ENCODE measurements at places on chromosomes 16 and 17.

- DNase-seq, result no peak
These were observed 53.8 kb downstream of the ZNRF1 start for GRCh38 chr16:75052481-75053202.

DNA sequence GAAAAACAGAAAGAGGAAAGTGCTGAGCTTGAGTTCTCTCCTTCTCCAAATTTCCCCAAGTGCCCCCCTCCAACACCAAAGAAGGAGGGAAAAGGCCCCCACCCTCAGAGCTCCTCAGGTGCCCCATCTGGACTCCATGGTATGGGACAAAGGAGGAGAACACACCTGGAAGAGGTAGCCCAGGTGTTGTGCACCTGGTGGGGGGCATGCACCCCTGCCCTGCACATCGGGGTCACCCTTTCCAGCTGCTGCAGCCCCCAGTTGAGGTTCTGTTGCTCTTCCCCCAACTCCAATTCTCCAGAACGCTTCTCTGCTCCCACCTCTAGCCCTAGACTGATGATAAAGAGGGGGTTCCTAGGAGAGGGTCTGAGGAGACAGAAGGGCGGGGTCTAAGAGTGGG, 3.0 kb upstream of the COL1A1 start:
- no peak for DNase-seq

DNA sequence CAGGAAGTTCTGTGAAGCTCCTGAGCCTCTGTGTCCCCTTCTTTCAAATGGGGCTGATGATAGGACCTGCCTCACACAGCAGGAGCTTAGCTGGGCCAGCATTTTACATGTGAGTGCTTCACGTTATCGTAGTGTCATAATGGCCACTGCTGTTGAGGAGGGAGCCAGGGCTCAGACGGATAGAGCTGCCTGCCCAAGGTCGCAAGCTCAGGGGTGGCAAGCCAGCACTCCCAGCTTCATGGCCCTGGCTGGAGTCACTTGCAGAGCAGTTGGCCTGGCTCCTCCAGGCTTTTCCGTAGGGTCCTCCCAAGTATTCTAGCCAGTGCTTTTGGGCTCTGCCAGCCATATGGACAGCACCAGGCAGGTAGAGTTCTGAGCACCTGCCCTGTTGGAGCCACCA, 115.1 kb downstream of the SOCS1 start:
- DNase-seq, result no peak

GRCh38 chr16:10326647-10327046, 59.2 kb upstream of the ATF7IP2 start:
- no peak for DNase-seq

- peak; percentile 86 for DNase-seq
These were observed 63.6 kb downstream of the SMG6 start for GRCh38 chr17:2239882-2240430.

DNA sequence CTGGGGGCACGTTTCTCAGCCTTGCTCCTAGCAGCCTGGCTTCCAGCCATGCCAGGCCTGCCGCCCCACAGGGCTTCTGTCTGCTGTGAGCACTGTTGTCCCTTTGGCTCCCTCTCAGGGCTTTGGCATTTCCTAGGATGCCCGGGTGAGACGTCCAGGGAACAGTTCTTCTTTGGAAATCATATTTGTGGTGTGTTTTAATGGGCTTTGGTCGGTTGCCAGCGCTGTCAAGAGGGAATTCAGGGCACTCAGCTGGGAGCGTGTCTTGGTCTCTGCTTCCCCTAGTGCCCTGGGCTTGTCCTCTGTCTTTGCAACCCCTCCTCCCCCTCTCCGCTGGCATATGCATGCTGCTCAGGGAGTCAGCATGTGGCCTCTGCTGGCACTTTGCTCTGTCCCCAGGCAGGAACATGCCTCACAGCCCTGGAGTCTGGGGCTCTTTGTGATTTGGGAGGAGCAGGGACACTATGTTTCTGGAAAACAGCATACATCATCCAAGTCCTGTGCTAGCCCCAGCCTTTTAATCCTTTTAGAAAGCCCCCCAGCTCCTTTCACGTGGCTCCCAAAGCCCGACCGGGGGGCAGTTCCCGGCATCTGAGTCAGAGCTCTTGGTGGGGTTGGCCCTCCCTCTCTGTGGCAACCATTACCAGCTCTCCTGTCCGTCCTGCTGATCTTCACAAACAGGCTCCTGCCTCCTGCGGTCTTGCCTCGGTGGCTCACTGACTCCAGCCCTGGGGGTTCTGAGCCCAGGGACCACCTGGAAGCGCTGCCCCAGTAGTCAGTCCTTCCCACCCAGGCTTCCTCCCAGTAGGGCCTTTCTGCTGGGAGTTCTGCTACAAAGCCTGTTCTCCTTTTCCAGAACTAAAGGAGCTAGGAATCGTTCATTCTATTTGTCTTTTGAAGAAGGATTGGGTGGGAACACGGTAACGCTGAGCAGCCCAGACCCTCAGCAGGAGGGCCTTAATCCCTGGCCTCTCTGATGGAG, 26.7 kb downstream of the SAP30BP start:
- peak; percentile 97 for DNase-seq

- peak; percentile 11 for DNase-seq
These were observed 7.6 kb downstream of the EME1 start for GRCh38 chr17:50380369-50381259.

DNA sequence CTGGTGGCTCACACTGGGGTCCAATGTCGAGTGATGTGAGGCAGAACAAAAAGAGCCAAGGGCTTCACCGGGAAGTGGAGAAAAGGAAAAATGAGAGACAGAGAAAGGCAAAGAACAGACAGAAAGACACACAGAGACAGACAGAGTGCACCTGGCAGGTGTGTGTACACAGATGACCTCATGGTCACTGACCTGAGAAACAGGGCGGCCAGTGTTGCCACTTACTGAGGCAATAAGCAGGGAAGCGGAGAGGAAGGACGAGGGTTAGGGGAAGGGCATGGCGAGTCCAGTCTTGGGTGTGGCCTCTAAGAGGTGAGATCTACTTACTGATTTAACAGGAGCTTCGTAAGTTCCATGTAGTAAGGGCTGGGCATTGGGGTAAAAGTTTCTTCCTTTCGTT, 7.5 kb downstream of the GINS2 start:
- DNase-seq, result no peak

DNA sequence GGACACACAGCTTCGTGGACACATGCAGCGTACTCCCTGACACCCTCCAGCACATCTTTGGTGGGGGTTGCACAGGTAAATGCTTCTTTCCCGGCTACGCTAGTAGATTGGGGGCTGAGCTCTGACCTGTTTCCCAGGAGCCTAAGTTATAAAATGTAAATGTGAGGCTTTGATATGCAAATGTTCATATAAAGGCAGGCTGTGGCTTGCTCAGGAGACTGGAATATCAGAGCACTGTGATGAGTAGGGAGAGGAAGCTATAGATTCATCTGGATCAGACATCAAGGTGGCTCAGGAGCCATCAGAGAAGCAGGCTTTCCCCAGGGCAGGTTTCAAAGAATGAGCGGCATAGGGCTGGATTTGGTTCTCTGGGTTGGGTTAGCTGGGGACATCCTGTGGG, 3.4 kb upstream of the ETV4 start:
- DNase-seq, result no peak

DNA sequence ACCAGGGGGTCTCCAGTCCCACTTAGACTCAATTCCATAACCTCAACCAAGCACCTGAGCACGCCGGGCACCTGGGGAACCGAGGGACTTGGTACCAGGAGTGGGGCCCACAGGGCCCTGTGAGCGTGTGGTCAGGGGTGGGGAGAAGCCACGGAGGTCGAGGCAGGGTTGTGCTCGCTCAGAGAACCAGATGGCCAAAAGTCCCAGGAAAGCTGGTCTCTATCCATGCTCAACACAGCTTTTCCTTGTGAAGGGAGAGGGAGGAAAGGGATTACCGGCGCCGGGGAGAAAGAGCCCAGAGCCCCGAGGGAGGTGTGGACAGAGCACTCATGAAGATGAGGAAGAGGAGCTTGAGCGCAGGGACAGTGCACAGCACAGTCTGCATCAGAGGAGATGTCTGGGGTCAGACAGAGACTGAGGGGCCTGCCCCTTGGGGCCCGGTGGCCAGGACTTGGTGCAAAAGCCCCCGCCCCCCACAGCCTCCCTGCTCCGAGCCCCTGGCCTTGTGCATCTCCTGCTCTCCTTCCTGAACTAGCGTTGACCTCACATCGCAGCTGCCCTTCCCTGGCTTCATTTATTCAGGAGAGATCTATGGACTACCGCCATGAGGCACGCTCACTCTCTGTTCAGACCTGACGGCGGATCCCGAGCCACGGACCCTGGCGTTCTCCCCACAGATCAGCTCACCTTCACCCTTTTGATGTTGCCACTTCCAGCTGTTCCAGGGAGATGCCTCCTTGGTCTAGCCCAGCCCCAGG, 355.4 kb upstream of the TNRC6C start:
- DNase-seq, result no peak

- peak; percentile 80 for DNase-seq
These were observed at the start of gene TEKT3 for GRCh38 chr17:15341385-15341849. Gene TEKT3, minus strand, starts transcription at chr17:15341597. Its CDS starts 10,012 bp downstream, at chr17:15331585.

DNA sequence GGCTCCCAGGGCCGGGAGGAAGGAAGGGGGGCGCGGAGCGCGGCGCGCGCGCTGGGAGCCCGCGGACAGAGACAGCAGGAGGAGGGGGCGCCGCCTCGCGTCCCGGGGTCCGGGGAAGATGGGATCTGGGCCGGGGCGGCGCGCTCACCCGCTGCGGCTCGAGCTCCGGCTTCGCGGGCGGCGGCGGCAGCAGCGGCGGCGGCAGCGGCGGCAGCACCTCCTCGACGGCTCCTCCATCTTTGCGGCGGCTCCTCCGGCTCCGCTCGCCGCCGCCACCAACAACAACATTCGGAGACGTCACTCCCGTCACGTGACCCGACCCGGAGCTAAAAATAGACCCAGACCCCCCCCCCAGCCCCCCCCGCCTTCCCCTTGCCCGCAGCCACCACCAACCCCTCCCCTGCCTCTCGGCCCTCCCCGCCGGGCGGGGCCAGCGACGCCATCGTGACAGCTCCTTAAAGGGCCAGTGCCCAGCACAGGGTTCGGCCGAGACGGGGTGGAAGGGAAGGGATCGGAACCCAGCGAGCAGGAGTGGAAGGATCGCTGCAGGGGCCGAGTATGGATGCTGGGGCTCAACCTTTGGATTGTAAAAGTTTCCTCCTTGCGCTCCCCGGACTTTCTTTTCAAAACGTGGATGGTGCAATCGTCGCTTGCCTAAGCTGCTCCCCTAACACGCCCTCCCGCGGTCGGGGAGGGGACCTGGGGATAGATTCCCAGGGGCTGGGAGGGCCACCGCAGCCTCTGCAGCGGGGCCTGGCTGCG, at the start of gene HDAC5:
Gene HDAC5, minus strand, starts transcription at position 286 of the 762 bp plus-strand sequence. CDS start 6,126 bp downstream, outside the sequence.
- peak; percentile 97 for DNase-seq

GRCh38 chr16:2980227-2981176, at the start of gene PKMYT1:
Gene PKMYT1, minus strand, starts transcription at chr16:2980446. Its CDS starts 789 bp downstream, at chr16:2979657.
- DNase-seq, result peak; percentile 97

DNA sequence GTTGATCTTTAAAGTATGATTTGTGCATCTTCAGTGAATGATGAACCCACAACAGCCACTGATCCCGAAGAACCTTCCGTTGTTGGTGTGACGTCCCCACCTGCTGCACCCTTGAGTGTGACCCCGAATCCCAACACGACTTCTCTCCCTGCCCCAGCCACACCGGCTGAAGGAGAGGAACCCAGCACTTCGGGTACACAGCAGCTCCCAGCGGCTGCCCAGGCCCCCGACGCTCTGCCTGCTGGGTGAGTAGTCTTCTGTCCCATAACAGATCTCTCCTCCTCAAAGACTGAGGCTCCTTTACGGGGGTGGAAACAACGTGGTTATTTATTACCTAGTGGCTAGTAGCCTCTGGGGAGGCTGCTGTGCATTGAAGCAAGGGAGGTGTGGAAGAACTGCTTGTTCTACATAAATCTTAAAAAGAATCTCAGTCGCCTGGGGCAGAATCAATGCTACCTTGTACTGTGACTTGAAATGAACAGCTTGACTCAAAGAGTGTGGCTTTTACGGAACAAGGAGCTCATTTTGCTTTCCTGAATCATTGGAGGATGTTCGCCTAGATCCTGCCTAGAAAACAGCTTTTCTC, 63.0 kb upstream of the CLEC18A start:
- no peak for DNase-seq

- peak; percentile 93 for DNase-seq
These were observed at the start of gene KLHDC4 for GRCh38 chr16:87765776-87766484. Gene KLHDC4, minus strand, starts transcription at chr16:87765986. Its CDS starts 96 bp downstream, at chr16:87765890.

DNA sequence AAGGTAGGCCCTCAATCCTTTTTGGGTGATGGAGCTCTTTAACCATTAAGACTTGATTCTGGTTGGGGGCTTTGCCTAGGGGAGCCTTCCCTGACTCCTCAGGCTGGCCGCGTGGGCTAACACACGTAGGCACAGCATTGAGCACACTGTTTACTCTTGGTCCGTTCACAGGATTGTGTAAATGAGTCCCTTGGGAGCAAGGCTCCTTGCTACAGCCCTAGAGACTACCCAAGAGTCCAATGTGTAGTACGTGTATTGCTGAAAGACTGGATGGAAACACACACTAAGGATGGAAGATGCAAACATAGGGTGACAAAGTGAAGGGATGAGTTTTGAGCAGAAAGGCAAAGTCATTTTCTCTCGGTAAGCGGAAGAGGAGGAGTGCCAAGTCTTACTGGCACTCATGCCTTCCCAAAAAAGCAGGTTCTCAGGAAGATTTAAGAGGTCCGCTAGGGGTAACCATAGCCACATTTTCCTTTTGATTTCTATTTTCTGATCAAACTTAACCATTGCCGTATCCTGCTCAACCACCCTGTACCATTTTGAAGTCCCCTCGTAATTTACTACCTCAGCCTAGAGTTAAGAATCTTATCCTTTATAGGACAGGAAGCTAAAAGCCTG, 911 bp upstream of the ITGA2B start:
- DNase-seq, result no peak

- no peak for DNase-seq
These were observed 607.2 kb downstream of the WWOX start for GRCh38 chr16:78706637-78707036.

DNA sequence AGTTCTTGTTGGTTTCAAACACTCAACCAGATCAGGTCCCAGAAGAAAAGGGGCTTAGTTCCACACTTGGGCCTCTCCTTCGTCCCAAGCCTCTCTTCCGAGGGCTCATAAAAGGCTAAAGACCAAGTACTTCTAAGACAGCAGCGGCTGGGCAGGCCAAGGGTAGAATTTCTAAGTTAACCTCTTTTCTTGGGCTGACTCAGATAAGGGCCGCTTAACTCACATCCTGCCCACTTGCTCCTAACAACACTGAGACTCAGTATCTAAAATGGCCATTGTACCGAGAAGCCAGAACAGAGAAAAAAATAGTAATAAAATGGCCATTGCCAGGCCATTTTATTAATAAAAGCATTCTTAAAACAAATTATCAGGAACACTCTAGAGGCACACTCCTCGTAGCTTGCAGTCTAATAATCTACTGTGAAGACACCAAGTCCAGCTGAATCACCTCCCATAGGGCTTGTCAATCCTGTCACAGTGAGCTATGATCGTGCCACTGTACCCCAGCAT, 42.1 kb downstream of the RANBP10 start:
- no peak for DNase-seq

GRCh38 chr16:2455081-2455845, 4.6 kb upstream of the TEDC2 start:
- DNase-seq, result no peak

- DNase-seq, result peak; percentile 17
These were observed 28.4 kb upstream of the ZNF423 start for GRCh38 chr16:49884033-49885015.

DNA sequence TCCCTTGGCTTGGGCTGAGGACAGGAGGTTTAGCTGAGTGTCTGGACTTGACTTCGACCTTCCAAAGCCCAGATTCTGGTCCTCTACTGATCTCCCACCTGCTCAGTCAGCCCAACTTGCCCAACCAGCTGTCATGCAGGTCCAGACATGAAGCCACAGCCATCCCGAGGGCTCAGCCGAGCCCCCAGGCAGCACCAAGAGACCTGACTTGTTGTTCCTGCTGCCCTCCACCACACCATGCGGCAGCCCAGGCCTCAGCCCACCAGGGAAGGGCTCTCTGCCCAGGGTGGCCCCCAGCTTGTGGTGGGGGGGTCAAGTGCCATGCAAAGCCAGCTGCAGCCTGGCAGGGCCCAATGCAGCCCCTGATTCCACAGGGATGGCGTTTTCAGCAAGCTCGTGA, 17.2 kb upstream of the CACNG4 start:
- DNase-seq, result no peak

Measured in adipocyte (in vitro differentiated cells).